ENCODE measurements at places on chromosomes 2 and 18.

GRCh38 chr18:73316513-73316912 is 448.7 kb upstream of the NETO1 start:
- no peak for DNase-seq

DNA sequence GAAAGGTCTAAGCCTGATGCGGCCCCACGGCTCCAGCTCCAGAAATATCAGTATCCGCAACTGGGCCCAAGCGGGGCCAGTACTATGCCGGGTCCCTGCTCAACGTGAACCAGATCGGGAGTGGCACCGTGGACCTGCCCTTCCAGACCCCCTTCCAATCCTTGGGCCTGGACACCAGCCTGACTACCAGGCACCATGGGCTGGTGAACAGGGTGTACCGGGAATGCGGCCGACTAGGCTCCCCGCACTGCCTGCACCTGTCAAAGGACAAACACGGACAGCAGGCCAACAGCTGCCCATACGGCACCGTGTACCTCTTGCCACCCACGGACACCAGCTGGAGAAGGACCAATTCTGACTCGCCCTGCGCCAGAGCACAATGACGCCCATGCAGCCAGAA is 1196.9 kb upstream of the CHAC2 start:
- DNase-seq, result no peak

DNA sequence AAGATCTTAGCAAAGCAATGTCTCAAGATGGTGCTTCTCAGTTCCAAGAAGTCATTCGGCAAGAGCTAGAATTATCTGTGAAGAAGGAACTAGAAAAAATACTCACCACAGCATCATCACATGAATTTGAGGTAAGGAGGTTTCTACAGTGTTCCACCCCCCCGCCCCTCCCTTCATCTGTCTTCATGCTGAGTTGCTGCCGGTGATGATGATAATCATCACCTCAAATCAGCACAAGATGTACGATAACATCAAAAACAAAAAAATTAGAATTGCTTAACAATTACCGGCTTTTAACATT is 14.6 kb downstream of the UGP2 start:
- DNase-seq, result no peak

DNA sequence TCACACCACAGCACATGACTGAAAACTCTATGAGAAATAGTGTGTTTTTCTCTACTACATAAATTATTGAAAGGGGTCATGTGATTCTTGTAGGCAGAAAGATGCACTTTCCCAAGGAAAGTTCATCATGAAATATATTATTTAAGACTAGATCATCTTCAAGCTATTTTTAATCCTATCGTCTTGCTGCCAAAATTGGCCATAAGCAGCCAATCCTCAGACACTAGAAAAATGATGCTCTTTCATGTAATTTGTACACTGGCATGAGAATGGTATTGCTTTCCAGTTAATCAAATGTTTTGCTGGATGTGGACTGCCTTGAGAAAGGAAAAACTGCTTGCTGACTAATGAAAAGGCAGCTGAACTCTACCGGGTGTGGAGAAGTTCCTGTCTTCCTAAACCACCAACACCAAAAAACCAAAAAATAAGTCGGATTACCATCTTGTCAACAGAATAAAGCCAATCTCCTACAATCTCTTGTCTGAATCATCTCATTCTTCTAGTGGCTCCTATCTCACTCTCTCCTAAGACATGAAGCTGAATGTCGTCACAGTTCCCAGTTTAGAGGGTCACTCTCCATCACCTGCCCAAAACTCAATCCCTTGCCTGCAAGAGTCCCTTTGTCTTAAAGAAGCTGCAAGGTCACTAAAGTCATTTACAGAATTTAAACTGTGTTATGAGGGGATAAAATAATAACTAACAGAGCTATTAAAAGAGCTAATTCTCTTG is 5.3 kb downstream of the BCL2 start:
- no peak for DNase-seq

- DNase-seq, result no peak
Measured at GRCh38 chr2:239751679-239752355, 273.3 kb downstream of the NDUFA10 start.
